NAMALWA (cell line): ENCODE measurements at places on chromosomes 3 and 15.

DNA sequence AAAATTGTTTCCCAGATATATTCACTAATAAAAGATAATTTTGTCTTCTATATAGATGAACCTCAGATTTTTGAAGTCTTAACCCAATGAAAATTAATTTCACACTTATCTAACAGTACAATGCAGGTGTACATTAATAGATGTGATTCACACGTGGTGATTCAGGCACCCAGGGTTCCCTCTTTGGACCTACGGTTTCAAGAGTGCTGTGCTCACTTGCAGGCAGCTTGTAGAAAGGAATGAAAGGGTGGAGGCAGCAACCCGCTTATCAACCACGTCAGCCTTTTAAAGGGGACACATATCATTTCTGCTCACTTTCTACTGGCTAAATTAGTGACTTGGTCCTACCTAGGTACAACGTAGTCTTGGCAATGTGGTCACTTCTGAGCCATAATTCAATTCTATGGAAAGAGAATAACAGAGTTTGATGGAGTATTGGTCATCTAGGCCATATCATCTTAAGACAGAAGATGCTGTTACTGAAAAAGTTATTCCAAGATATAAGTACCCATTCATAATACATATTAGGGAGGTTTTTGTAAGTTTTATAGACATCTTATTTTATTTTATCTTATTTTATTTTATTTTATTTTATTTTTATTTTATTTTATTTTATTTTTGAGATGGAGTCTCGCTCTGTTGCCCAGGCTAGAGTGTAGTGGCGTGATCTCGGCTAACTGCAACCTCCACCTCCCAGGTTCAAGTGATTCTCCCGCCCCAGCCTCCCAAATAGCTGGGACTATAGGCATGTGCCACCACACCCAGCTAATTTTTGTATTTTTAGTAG lies 37.9 kb downstream of the ACP3 start:
- DNase-seq: no peak

DNA sequence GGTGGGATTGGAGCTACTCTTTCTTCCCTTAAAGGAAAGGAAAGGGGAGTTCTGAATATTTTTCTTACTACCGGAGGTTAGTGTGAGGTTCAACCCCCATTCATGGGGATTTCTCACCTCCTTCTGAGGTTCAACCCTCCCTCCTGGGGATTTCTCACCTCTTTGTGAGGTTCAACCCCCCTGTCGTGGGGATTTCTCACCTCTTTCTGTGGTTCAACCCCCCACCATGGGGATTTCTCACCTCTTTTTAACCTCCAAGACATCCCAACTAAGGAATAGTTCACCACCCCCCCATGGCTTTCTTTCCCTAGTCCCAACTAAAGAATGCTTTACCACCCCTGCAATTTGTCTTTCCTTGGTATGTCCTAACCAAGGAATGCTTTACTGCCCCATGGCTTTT lies 520.3 kb downstream of the EDEM1 start:
- DNase-seq: no peak

DNA sequence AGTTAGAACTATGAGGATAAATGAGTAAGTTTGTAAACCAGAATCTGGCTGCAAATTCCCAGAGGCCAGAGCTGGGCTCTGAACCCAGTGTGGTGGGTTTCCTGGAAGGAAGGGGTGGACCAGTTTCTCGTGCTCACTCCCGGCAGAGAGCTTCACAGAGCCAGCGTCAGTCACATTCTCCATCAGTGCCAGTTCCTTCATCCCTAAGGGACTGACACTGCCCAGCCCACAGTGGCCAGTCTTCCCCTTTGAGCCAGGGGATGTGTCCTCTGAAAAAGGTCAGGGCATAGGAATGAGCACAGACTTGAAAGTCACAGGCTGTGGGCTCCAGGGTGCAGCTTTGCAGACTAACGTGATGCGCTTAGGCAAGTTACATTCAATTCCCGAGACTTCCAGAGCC lies 135.8 kb upstream of the HACD2 start:
- no peak for DNase-seq

GRCh38 chr3:172968646-172969045 lies 172.4 kb downstream of the SPATA16 start:
- DNase-seq: no peak

DNA sequence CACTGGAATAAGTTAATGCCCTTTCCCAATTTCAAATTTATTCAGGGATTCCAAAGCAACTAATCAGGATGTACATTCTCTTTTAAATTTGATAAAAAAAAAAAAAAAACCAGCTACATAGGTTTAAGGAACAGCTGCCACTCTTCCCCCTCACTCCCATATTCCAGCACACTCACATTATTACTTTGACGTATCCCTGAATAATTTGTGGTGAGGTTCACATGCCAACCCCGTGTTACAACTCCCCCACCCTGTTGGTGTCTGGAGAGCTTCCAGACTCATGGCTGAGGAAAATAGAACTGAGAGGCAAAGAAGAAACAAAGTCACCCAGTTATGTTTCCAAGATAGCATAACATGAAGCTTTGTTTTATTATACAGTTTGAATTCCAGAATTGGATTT lies 300.5 kb upstream of the MME start:
- no peak for DNase-seq

- no peak for DNase-seq
These were observed 20.8 kb upstream of the ITGB5 start for GRCh38 chr3:124907957-124908356.

- no peak for DNase-seq
These were observed 128.4 kb downstream of the ZBTB20 start for GRCh38 chr3:115018694-115019093.

DNA sequence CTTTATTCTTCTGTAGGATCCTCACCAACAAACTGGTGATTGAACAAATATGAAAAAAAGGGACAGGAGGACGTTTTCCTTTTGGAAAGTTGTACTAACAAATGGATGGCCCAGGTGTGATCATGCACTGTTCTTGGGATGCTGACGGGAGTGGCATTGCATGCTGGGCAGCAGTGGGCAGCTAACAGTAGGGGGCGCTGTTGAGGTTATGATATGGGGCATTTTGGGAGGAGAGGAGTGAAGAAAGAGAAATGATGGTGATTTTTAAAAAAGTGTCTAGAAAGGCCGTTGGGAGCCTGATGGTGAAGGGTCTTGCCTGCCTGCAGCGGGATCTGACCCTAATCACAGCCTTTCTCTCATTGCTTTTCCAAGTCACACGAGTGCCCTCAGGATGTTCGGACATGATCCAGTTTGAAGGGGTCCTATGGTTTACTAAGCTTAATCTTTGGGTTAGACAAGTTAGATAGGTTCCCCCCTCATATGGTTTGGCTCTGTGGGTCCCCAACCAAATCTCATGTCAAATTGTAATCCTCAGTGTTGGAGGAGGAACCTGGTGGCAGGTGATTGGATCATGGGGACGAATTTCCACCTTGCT lies 46.2 kb upstream of the PRTG start:
- DNase-seq: peak; percentile 38

DNA sequence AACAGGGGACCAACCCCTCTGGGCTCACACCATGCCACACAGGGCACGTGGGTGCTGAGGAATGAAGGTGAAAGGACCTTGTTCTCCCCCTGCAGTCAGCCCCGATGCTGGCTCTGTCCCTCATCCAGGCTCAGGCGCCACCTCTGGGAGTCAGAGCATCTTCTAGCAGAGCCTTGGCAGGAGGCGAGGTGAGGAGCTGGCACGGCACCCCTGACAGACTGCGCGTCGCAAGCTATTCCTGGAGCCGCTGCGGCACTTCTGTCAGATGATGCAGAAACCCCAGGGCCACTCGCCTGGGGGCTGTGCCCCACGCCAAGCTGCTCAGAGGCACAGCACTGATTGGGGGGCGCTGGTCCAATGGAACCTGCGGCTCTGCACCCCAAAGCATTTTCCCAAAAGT lies 62.0 kb downstream of the MGLL start:
- DNase-seq: no peak

- no peak for DNase-seq
These were observed 53.7 kb downstream of the TGFBR2 start for GRCh38 chr3:30660136-30660535.

DNA sequence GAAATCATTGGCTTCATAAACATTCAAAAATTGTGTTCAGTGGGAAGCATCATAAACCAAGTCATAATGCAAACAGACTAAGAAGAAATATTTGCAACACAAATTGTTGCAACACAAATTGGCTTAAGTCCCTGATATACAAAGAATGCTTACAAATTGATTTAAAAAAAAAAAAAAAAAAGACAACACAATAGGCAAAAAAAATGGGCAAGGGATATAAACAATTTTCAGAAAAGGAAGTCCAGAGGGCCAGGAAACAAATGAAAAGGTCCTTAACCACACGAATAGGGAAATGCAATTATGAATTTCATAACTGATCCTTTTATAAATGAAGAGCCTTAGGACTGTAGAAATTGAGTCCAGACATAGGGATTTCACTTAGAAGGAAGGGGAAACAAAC lies 98.9 kb downstream of the LRRK1 start:
- DNase-seq: no peak

- no peak for DNase-seq
These were observed 136.0 kb upstream of the DAZL start for GRCh38 chr3:16741103-16741758.

- DNase-seq: no peak
These were observed 558 bp upstream of the NCEH1 start for GRCh38 chr3:172711454-172711795.

- peak; percentile 85 for DNase-seq
These were observed 75.2 kb upstream of the ACAD9 start for GRCh38 chr3:128804017-128804810.

DNA sequence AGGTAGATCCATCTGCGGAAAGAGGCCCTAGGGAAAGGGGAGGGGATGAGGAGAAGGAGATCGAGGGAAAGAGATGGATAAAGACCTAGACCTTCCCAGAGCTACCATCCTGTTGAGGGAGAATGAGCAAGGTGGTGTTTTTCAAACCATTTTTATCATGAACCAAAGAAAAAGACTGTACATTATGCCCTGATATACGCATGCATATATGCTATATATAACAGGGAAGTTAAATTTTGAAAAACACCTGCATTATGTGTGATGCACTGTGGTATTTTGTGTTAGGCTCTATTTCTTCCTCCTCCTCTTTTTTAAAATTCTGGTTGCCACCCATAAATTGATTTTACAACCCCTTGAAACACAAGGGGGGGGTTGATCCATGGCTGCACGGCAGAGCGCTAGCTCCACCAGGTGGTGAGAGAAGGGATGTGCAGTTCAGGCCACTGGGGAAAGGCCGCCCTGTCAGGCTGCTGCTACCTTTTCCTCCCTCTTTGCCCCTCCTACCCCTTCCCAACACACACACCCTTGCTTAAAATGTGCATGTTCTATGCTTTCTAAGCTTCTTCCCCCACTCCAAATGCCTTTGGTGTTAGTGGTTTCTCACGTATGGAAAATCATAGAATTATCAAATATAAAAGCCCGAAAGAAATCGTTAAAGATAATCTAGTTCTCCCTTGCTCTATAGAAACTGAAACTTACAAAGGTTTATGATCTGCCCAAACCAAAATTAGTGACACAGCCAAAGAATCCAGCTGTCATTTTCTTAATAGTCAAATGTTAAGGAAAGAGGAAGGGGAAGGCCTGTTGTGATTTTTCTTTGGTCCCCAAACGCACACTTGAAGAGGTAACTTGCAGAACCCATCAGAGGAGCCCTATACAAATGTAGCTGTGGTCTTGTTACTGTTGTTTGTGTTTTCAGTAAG lies 262.0 kb upstream of the UMPS start:
- DNase-seq: peak; percentile 69

DNA sequence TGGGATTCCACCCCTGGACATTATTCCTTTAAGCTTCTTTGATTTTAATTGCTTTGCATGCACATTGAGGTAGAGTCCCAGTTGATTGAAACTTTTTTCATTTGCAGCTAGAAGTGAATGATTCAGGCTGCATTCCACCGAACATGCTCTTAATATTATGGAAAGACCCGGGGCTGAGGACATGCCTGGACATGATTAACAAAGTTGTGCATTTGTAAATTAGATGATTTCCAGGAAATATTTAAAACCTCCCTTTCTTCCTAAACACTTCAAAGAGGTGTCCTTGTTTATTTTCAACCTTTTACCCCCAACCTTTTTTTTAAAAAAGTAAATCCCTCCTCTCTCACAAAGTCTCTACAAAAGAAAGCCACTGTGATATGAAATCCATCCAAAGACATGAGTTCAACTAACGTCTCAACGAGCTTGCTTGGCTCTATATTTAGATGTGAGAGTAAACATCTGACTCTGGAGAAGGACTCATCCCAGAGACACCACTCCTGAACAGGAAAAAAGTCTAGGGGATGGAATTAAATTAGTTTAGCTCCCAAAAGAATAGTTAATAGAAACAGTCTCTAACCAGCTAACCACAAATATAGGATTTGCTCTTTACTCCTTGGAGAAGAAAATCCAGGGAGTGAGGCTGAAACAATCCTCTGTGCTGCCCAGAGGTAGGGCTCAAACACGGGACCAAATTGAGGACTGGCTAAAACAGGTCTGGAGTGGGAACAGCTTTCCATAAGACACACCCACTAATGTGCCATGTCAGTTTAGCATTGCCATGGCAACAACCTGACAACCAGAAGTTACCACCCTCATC lies 83.1 kb downstream of the XXYLT1 start:
- DNase-seq: no peak

- DNase-seq: no peak
These were observed 443.8 kb downstream of the NLGN1 start for GRCh38 chr3:173841334-173841733.

DNA sequence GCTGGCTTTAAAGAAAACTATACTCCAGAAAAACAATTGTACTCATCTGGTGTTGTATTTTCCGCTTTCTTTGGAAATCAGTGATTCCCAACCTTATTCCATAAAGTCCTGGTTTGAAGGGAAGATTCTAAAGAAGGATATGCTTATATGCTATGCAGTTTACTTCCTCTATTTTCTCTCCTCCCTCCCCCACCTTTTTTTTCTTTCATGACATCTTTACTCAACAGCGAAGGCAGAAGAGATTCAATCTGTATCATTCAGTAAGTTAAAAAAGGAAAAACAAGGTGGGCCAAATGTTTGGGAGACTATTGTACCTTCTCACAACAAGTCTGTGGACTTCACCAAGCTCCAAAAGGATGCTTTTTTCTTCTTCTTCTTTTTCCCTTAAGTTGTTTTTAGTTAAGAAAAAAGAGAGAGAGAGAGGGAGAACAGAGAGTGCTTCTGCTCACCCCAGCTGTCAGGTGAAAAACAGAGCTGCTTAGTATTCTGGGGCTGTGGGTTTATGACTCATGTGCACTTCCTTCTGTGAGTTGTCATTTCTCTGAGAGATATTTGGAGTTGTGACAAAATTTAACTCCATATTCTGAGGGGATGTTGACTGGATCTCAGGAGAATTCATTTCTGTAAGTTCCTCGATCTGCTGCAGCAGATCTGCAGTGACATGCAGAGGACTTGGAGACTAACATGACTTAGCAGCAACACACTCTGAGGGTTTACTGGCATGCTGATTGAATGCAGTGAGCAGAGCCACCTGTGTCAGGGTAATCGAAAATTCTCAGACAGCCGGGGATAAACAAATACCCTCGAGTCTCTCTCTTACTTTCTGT lies 70.7 kb downstream of the SSR3 start:
- DNase-seq: peak; percentile 93

DNA sequence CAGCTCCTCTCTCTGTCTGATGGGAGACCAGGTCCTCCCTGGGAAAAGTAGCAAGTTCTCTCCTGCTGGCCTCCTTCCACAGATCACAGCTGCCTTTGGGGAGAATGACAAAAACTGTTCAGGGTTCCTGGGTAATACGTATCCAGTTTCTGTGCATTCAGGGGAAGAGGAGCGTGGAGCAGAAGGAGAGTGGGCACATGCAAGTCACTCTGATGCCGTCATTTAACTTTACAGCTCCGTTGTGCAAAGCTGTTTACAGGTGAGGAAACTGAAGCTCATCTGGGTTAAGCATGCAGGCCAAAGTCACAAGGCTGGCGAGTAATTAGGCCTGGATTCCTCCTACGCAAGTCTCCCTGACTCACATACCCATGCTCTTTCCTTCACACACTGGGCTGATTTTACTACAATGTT lies 7.5 kb upstream of the TM4SF1 start:
- no peak for DNase-seq

GRCh38 chr3:42051384-42052131 lies 39.6 kb upstream of the TRAK1 start:
- DNase-seq: no peak
